ENCODE measurements at places on chromosomes 7 and 10. TPM values are rescaled to one million over a fixed set of nuclear protein-coding genes. Genes with fewer than 3 reads are reported as not detected.
A peak's percentile ranks its signal among the peaks of the same experiment; 100 is the strongest.

IL15RA gene
- total RNA-seq = 20.9 TPM

GRCh38 chr10:79056736-79057391 lies 11.9 kb upstream of the ZMIZ1 start:
- peak; percentile 62 for DNase-seq

DNA sequence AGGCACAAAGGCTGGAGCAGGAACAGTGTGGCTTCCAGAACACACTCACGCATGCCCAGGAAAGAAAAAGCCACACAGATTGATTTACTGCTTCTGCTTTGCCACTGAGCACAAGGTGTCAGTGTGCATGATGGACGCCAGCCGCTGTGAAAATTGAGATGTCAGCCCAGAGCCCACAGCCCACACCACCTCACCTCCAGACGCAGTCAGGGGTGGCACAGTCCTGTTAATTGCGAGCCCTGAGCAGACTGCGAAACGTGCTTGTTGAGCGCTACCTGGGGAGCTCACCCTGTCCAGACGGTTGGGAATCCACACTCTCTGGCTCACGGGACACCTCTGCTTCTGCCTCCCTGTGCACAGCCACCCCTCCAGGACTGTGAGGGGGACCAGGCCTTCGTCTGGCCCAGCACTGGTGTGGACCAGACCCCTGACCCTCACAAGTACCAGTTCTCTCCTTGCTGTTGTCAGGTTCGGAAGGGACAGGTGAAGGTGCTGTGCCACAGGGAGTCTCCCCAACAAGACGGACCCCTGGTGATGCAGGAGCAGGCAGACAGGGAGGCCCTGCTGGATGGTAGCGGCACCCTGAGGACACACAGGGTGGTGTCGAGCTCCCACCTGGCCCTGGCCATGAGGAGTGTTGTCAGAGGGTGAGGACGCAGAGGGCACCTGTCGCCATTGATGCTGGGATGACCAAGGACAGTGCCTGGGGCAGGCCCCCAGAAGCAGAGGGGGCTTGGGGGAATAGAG lies 15.3 kb downstream of the RASGEF1A start:
- no peak for DNase-seq

DNA sequence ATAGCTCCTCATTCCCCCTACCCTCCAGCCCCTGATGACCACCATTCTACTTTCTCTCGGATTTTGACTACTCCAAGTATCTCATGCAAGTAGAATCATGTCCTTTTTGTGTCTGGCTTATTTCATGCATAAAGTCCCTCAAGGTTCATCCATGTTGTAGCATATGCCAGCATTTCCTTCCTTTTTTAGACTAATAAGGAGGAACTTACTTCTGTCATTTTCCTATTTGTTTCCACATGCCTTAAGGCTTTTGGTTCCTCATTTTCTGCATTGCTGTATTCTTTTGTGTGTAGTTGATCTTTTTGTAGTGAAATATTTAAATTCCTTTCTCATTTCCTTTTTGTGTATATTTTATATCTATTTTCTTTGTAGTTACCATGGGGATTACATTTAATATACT lies 376.9 kb downstream of the CALN1 start:
- no peak for DNase-seq

DNA sequence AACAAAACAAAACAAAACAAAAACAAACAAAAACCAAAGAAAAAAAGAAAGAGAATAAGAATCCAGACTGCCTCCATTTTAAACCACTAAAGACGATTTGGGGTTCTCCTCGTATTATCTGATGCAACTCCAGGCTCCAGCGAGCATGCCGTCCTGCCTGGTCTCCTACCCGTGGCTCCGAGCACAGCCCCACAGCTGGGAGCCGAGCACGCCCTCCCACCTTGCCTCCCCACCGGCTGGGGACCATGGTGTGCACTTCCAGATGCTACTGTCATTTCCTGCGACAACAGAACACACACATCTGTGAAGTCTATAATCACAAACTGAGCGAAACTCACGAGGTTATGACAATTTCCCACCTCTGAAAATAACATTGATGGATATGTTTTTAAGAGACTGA lies 113.1 kb downstream of the ADARB2 start:
- no peak for DNase-seq

DNA sequence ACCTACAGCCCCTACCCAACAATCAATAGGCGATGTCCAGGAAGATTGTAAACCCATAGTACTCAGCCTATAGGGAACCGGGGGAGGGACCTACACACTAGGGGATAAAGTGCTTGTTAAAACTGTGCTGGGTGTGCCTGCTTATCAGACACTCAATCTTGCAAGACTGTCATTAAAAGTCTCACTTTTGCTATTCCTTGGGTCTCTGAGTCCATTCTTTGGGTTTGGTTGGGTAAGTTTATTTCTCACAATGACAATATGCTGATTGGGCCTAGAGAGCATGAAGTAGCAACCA lies 45.6 kb downstream of the PTPRE start:
- DNase-seq = no peak

DNA sequence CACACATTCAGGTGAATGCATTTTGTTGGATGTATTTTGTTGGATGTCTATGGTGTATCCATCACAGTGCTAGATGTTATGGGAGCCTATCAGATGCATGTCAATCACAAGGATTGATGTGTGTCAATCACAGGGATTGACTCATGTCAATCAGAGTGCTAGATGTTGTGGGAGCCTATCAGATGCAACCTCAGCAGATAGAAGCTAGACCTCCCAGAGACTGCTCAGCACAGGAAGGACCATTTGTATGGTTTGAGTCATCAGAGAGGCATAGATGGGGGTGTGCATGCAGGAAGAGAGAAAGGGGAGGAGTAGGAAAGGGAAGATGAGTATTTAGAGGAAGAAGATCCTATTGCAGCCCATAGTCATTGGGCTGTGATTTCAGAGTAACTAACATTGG lies 48.3 kb upstream of the PITRM1 start:
- DNase-seq = no peak

FAM25G gene
- total RNA-seq = not detected

DNA sequence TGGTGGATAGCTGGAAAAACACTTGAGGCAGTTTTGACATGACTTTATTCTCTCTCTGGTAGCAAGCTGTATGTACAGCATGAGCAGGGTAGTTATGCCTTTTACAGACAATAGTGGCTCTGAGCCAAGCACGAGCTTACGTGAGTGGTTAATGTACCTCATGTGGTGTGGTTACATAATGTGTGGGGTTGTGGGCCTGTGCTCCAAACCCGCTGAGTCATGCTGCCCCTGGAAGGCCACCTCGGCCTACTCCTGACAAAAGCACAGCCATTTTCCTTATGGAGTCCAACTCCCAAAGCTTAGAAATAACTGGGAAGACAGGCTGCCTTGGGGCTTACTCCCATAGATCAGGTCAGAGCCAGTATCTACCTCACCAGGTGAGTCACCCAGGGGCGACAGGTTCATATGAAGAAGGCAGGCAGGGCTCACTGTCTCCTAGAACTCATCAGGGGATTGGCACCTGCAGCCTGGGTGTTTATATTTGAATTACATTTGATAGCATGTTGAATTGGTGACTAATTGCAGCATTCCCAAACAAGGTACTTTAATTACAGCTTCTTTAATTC lies 404.5 kb downstream of the ADRA2A start:
- no peak for DNase-seq

Measured in posterior vena cava (tissue), 2 donors.